ENCODE measurements at places on chromosomes 4 and X. TPM values are rescaled to one million over a fixed set of nuclear protein-coding genes. Genes with fewer than 3 reads are reported as not detected.

GRCh38 chr4:39456946-39457763 lies 1.6 kb downstream of the RPL9 start:
- no peak for DNase-seq

DNA sequence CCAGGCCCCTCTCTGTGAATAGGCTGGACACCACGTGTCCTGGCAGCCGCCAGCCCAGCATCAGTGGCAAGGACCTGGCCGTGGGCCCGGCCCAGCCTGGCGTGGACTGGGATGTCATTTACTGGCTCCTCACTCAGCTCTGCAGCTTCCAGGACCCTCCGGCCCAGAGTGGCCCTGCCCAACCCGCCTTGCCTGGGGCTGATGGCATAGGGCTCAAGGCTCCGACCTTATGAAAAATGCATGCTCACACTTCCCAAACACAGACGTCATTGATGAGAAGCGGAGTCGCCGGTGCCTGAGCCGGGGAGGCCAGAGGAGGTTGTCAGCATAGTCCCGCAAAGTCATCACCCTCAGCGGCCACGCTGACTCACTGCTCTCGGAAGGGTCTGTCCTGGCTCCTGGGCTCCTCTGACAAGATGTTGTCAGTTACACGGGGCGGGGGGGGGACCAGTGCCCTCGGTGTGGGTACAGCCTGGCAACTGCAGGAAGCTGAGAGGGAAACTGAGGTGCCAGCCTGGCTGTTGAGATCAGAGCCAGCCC lies 14.3 kb downstream of the CFAP99 start:
- no peak for DNase-seq

DNA sequence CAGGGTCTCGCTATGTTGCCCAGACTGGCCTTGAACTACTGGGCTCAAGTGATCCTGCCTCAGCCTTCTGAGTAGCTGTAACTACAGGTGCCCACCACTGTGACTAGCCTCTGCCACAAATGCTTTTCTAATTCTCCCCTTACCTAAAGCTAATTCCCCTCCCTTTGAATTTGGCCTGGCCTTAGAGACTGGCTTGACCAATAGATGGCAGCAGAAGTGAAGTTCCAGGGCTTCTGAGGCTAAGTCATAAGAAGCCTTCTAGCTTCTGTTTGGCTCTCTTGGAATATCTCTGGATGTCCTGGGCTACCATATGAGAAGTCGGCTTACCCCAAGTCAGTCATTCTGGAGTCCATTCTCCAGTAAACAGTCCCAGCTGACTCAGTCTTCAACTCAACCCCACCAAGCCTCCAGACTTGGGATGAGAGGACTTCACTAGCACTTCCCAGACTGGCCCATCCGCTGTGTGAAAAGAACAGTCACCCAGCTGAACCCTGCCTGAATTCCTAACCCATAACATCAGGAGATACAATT lies 61.0 kb downstream of the HPRT1 start:
- DNase-seq, result no peak

DNA sequence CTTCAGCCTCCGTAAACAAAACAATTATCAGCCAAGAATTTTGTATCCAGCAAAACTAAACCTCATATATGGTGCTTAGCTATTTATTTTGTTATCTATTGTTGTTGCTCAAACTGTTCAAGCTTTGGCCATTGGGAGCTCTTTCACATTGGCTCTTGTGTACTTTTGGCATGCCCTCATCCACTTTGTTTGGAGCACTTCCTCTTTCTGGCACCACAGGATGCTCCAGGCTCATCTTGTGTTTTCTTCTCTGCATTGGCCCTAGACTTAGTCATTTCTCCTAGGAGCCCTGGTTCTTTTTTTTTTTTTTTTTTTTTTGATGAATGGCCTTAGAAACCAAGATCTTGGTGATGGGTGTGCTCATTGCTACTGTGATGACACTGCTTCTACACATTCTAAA lies 74.5 kb downstream of the DIPK2B start:
- no peak for DNase-seq

Gene ATP8A1
- total RNA-seq, result 23.3 TPM

Gene ETFDH
- 21.9 TPM for total RNA-seq

DNA sequence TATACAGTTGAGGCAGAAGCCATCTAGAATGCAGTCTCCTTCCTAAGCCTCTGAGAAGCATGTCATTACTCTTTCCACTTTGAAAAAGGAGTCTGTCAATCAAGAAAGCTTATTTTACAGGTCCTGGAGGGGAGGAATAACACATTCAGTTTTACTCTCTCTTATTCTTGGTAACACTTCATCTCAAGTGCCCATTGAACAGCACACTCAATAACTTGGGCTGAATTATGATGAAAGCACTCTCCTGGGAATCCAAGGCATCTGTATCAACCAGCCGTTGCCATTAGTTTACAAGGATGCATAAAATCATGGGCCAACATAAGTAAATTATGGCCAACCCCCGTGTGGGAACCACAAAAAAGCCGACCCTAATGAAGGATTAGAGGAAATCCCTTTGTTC lies 282.4 kb downstream of the C4orf33 start:
- no peak for DNase-seq

GRCh38 chr4:9703391-9703790 lies 78.0 kb upstream of the DRD5 start:
- peak; percentile 13 for DNase-seq

Gene INTU
- total RNA-seq, result 0.38 TPM

Gene FRMPD4
- total RNA-seq, result not detected

Measured in CD8-positive, alpha-beta memory T cell (primary cell).